Upper lobe of right lung (tissue), 1 donor: ENCODE measurements at places on chromosomes 13 and 19. TPM values are rescaled to one million over a fixed set of nuclear protein-coding genes. Genes with fewer than 3 reads are reported as not detected.

AMH gene
- total RNA-seq, result 6.1 TPM

SIGLEC5 gene
- total RNA-seq, result 0.90 TPM

PRTN3 gene
- total RNA-seq, result not detected

GRCh38 chr13:58025821-58026220 lies 394.3 kb downstream of the PCDH17 start:
- DNase-seq, result no peak
- H3K4me3 ChIP-seq, result no peak overlapping the region

DNA sequence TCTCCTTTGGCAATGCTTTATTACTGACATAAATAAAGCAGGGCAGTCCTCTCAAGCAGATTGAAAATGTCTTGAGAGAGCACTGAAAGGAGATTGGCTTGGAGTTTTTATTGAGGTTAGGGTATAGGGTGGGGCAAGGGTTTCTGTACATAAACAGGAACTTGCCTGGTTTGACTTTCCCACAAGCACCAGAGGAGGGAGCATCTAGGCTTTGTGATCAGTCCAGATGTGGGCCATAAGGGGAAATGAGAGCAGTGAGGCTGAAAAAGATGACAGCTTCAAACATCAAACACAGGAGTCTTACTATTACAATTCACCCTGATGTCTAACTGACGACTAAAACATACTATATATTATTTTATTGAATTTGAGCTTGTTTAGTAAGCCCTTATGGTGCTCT lies 260.9 kb downstream of the MTUS2 start:
- no peaks in the 10 kb centered on the region for H3K36me3 ChIP-seq
- H3K27me3 ChIP-seq, result no peaks in the 10 kb centered on the region
- H3K4me3 ChIP-seq, result no peak overlapping the region
- no peaks in the 10 kb centered on the region for H3K4me1 ChIP-seq

GRCh38 chr13:50908371-50908770 lies 1.2 kb upstream of the RNASEH2B start:
- DNase-seq, result no peak
- no peak overlapping the region for H3K4me3 ChIP-seq
- no peak overlapping the region for H3K27ac ChIP-seq
- H3K4me1 ChIP-seq, result peaks cover 21% of the 10 kb centered on the region
- H3K27me3 ChIP-seq, result no peaks in the 10 kb centered on the region
- H3K36me3 ChIP-seq, result no peaks in the 10 kb centered on the region

- no peaks in the 10 kb centered on the region for H3K4me1 ChIP-seq
- H3K27me3 ChIP-seq, result no peaks in the 10 kb centered on the region
- H3K4me3 ChIP-seq, result no peak overlapping the region
- H3K27ac ChIP-seq, result no peak overlapping the region
Measured at GRCh38 chr13:109625156-109625555, 161.2 kb downstream of the IRS2 start.

DNA sequence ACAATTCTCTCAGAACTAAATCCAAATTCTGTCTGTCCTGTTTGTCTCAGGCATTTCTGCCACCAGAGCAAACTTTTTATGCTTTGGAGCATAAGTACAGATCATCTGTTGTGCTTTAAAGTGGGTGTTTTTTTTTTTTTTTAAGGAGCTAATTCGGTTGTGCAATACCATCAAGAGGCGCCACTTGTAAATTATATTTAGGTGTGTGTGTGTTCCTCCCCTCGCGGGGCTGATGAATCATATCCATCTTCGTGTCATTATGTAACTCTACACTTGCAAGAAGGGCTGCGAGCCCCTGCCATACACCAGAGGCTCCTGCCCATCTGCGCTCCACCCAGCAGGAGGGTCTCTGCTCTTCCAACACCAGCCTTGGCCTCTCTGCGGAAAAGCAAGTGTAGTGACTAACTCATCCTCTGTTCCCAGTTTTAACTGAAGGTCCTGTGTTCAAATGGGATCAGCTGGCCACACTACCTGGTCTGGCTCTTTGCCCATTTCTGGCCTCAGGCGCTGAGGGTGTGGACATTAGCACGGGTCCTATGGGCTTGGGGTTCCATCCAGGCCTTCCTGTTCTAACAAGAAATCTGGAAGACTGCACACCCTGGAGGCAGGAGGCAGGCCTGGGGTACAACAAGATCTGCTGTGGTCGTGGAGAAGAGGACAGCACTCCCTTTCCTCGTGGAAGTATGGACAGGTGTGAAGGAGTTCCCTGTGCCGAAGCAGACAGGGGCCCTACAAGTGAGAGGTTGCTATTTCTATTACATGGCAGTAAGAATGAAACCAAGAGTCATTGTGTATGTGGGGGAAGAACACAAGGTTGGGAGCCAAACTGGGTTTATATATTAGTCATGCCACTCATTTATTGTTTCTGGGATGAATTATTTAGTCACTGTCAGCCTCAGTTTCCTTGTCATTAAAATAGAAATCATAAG lies 96.1 kb upstream of the MBNL2 start:
- no peaks in the 10 kb centered on the region for H3K27me3 ChIP-seq
- H3K4me3 ChIP-seq, result no peak overlapping the region
- DNase-seq, result no peak
- H3K36me3 ChIP-seq, result no peaks in the 10 kb centered on the region
- H3K4me1 ChIP-seq, result peaks cover 44% of the 10 kb centered on the region

- H3K27ac ChIP-seq, result no peak overlapping the region
- H3K4me1 ChIP-seq, result no peaks in the 10 kb centered on the region
- no peak overlapping the region for H3K4me3 ChIP-seq
- no peaks in the 10 kb centered on the region for H3K36me3 ChIP-seq
Measured at GRCh38 chr19:7104747-7105447, 35.4 kb downstream of the ZNF557 start.

GRCh38 chr13:99662678-99663077 lies 161.4 kb downstream of the TM9SF2 start:
- H3K4me1 ChIP-seq, result peaks cover 9% of the 10 kb centered on the region
- no peak for DNase-seq

DNA sequence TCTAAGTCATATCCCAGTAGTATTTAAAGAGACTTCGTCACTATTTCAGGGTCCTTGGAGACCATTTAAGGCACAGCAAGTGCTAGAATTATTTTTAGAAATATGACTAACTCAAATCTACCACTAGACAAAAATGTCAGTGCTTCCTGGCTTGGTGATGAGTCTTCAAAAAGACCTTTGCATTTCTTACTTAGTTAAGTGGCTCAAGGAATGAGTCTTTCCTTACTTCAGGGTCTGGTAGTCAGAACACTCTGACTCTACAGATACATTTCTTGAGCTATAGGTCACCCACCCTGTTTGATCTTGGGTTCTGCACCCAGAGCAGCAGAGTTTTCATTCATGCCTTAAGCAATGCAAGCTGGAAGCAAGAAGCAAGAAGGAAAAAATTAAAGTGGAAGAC lies 191.0 kb upstream of the HTR2A start:
- no peaks in the 10 kb centered on the region for H3K36me3 ChIP-seq
- no peaks in the 10 kb centered on the region for H3K27me3 ChIP-seq
- H3K27ac ChIP-seq, result no peak overlapping the region
- H3K4me3 ChIP-seq, result no peak overlapping the region
- H3K4me1 ChIP-seq, result no peaks in the 10 kb centered on the region

DNA sequence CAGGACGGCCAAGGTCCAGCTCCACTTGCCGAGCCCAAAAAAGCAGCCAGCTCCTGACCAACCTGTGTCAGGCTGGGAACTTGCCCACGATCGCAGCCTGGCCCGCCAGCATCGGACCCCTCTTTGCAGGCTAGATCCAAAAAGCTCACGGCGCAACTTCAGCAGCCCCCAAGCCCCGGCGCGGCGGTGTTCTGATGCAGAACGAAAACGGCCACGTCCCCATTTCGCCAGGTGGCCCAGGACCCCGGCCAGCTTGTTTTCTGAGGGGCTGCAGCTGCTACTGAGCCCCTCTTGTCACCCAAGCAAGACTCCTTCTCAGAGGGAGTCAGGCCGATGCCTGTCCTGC lies 1.3 kb downstream of the TMEM259 start:
- peak overlapping the region; percentile 79 for H3K4me3 ChIP-seq
- peaks cover 56% of the 10 kb centered on the region for H3K4me1 ChIP-seq
- no peaks in the 10 kb centered on the region for H3K27me3 ChIP-seq
- H3K27ac ChIP-seq, result no peak overlapping the region
- no peaks in the 10 kb centered on the region for H3K36me3 ChIP-seq

- no peak overlapping the region for H3K27ac ChIP-seq
- no peak overlapping the region for H3K4me3 ChIP-seq
- H3K36me3 ChIP-seq, result no peaks in the 10 kb centered on the region
- H3K4me1 ChIP-seq, result no peaks in the 10 kb centered on the region
- peaks cover 5% of the 10 kb centered on the region for H3K27me3 ChIP-seq
- no peak for DNase-seq
Measured at GRCh38 chr19:30593356-30593755, 221.2 kb downstream of the ZNF536 start.
